ENCODE measurements at places on chromosomes 12 and 14.

DNA sequence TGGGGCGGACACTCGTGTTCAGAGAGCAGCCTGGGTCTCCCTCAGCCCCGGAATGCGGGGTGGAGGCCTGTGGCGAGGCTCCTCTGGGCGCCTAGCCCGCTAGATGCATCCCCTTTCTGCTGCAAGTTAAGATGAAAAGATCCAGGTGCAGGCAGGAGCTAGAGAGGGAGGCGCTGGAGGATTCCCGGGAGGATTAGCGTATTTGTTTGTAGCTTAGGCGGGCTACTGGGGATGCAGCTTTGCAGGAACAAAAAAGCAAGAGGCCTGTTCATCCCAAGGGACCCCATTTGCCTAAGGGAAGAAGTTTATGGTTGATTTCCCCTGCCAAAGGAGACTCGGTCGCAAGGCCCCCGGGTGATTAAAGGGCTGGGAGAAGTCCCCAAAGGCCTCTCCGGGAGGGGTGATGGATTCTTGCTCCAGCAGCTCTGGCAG lies 824 bp downstream of the CCDC177 start:
- peak; percentile 4 for DNase-seq

DNA sequence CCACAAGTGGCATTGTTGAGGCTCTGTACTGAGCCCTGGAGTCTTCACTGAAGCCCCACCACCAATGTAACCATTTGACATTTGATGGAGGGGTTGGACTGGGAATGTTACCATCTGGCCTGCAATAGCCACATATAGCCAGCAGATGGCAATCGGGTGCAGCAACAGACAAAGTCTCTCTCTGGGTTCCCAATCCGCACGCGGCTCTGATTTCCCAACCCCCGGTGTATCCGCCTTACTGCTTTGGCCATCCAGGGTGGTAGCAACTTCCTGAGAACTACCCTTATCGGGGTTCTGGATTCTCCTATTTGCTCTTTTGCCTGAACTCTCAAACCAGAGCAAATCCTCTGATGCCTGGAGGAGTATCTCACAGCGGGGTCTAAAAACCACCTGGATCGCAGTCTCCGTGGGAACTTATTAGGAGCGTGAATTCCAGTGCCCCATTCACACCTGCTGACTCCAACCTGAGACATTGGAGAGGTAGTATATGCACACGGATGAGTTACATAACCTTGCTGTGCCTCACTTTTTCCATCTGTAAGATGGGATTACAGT lies 14.2 kb downstream of the VRTN start:
- peak; percentile 36 for DNase-seq

- no peak for DNase-seq
These were observed 6.5 kb upstream of the PIWIL1 start for GRCh38 chr12:130331146-130331545.

- DNase-seq, result no peak
These were observed 25.2 kb downstream of the DHRS4L2 start for GRCh38 chr14:24013654-24014514.

DNA sequence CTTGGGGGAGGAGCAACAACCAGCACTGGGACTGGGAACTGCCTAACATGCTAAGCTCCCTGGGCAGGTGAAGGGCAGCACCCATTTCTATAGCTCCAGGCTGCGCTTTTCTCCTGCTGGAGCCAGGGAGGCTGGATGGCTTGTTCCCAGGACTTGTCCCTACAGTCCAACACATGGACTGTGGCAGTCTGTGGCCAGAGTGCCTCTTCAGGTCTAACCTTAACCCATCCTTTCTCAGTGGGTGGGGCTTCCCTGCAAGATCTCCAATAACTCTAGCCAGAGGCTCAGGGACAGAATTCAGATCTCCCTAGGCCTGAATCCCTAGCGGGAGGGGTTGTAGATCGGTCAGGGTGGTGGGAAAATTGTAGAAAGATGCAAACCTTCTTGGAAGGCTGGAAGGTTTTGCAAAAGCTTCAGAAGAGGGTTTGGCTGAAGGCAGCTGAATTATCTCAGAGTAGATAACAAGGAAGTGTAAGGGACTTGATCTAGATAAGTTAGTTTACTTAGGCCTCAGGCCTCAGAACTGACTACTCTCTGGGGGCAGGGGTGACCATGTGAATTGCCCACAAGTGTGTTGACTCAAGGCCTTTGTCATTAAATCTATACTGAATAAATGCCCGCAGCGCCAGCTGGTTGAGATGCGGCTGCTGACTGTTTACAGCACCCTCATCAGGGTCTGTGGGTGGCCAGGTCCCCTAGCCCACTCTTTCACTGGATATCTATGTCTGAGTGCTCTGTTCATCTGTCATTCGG lies 60.7 kb downstream of the SSPN start:
- DNase-seq, result no peak

DNA sequence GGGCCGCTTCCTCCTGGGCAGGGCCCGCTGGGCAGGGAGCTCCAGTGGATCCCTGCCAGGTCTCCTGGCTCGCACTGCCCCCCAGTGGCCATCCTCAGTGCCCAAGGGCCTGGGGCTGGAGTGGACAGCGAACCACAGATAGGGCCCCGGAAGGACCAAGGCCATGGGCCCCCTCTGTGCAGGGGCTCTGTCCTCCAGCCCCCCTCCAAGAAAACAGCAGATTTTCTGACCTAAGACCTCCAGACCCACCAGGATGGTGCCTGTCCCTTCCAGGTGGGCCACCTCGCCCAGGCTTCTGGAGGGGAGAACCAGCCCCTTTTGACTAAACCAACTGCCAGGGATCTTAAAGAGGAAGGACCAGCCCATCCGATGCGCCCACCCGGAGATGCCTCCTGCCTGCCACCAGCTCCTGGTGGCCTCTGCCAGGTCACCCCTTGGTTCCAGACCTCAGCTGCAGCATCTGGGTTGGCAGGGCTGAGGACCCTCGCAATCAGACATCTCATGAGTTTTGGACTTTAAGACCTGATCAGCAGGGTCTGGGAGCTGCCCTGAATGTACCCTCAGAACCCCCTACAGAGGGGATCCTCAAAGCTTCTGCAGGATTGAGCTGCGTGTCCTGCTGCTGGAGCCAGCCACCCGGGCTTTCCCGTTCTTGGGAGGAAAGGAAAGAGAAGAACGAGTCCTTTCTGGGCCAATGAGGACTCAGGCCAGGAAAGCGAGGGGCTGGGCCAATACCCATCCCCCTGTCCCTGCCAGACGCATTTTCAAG lies 325.8 kb upstream of the DIO3 start:
- no peak for DNase-seq

GRCh38 chr12:108744021-108744897 lies 12.9 kb upstream of the CORO1C start:
- no peak for DNase-seq

GRCh38 chr14:89276424-89276975 lies 140.5 kb downstream of the FOXN3 start:
- DNase-seq, result no peak

GRCh38 chr14:32224737-32225377 lies 21.8 kb upstream of the RNU6-8 start:
- DNase-seq, result no peak

DNA sequence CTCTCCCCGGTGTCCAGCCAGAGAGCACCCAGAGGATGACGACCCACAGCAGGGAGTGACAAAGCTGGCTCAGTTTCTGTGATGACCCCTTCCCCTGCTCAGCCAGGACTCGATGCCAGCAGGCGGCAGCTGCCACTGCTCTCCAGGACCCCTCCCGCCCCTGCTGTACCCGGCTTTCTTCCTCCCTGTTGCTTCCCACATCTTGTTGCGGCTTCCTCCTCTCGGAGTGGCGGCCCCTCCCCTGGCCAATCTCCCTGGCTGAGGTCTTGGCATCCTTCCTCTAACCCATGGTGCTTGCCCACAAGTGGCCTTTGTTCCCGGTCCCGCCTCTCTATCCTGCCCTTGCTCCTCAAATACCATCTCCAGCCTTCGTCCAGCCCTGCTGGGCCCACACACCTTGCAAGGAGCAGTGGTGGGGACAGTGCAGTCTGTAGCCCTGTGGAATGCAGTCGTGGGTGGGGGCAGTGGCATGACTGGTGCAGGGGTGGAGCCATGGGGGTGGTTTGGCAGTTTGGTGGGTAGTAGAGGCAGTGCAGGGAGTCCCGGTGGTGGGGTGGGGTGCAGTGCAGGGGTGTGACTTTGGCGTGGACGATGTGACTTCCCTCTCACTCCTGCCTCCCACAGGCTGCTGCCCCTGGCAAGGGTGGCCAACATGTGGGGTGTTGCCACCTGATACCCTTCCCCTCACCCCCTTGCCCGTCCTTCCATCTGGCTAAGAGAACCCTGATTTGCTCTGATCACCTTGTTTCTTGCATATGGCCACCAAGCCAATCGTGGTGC lies 16.3 kb upstream of the BEGAIN start:
- no peak for DNase-seq

DNA sequence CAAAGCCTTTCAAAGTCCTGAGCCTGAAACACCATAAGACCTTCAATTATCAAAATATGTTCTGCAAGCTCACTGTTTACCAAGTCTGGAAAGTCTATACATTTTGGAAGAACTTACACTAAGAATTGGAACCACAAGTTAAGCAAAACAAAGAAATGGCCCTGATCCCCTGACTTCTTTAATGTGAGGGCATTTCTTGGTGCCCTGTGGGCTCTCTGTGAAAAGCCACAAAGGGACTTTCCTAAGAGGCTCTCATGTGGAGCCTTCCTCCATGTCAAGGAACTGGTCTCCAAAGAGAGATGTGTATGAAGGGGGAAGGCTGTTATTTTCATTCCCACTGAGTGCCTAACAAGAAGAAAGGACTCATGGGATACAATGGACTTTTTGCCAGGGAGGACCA lies 13.5 kb upstream of the MYH6 start:
- no peak for DNase-seq

DNA sequence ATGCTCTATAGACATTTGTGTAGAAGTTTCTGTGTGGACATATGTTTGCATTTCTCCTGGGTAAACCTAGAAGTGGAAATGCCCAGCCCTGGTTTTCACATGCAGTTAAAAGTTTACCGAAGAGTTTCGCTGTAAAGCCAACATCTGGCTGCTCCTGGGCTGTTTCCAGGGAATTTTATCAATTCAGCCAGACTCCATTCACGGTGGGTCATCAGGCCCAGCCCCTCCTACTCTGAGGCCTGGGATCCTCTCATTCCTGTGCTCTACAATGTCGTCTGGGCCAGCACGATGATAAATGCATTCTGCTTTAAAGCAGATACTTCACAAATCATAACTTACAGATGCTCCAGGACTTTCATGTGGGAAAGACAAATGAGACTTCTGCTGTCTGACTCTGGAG lies 7.1 kb downstream of the NUAK1 start:
- no peak for DNase-seq

DNA sequence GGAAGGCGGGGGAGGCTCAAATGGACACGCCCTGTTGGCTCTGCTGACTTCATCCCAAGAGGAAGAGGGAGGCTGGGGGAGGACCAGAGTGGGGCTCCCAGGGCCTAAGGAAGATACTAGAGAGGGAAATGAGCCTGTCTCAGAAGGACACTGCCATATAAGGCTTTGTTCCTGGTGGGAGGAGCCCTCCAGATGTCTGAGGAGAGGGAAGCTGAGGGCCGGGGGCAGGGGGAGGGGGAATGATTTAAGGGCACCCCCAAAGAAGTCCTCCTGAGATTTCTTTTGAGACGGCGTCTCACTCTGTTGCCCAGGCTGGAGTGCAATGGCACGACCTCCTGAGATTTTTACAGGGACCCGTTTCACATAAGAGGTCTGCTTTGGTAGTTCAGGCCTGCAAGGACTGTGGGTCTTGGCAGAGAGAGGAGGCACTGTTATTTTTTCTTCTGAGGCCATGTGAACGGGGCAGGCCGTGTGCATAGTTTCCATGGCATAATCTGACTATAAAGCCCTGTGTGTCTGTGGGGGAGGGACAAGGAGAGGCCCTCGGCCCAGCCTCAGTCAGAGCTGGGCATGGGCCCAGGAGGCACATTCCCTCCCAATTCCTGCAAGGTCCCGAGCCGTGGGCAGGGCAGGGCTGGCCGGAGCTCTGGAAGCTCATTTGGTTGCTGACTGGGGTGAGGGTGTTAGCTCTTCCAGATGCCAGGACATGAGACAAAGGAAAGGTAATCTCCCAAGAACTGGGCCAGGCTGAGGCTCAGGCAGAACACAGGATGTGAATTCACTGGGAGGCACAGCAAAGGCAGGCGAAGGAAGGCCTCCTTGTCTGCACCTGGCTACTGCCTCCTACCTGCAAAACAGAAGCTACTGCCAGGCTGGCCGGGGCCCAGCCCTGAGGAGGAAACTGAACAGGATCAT lies 22.2 kb upstream of the PLEKHG3 start:
- DNase-seq, result no peak

DNA sequence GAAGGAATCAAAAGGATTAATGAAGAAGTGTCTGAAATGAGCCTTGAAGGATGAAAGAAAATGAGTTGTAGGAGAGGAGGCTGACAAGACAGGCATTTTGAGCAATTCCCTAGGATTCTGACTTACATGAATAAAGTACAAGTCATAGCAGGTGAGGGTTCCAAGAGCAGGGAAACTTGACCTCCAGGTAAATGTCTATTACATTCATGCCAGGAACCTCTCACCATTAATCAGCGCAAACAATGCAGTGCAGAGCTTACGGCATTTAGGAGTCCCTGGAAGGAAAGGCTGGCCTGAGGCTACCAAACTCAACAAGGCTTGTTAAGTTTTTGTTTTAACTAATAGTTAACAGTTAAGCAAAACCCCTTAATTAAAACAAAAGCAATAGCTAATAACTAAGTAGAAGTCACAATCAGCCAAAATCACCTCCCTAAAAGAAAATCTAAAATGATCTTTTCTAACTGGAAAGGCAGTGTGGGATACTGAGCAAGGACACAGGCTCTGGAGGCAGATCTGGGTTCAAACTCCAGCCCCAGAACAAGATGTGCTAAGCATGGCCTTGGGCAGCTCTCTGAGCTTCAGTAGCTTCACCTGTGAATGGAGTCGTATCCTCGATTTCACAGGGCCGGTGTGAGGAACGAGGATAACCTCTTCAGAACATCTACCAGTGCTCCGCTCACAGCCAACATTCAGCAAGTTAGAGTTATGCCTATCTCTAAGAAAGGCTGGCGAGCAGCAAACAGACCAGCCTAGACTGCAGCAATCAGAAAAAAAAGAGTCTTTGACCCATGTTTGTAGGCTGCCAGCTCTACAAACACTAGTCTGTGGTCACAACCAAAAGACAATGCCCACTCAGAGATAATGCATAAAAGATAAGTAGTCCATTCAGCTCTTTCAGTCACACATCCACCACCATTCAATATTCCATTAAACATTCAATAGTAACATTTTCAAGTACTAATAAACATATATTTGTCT lies 16.9 kb downstream of the PPTC7 start:
- no peak for DNase-seq

DNA sequence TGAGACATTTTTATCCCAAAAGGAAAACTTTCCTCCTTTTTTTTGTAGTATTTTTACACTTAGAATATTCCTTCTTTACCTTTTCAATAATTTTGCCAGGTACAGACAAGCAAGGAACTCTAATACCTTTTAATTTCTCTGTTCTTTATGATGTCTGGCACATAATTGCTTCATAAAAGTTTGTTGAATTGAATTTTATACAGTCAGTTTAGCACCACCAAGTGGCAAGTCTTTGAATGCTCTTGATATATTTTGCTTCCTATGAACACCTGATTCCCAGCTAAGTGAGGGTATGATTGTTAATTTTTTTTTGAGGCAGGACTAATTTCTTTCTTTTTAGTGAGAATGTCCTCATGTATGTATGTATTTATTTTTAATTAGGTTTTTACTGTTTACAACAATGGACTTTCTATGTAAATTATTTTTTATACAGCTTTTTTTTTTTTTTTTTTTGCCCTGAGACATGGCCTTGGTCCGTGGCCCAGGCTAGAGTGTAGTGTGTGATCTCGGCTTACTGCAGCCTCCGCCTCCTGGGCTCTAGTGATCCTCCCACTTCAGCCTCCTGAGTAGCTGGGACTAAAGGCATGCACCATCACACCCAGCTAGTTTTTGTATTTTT lies 6.9 kb downstream of the TBC1D15 start:
- no peak for DNase-seq
